ENCODE measurements at places on chromosomes 5 and 9.

DNA sequence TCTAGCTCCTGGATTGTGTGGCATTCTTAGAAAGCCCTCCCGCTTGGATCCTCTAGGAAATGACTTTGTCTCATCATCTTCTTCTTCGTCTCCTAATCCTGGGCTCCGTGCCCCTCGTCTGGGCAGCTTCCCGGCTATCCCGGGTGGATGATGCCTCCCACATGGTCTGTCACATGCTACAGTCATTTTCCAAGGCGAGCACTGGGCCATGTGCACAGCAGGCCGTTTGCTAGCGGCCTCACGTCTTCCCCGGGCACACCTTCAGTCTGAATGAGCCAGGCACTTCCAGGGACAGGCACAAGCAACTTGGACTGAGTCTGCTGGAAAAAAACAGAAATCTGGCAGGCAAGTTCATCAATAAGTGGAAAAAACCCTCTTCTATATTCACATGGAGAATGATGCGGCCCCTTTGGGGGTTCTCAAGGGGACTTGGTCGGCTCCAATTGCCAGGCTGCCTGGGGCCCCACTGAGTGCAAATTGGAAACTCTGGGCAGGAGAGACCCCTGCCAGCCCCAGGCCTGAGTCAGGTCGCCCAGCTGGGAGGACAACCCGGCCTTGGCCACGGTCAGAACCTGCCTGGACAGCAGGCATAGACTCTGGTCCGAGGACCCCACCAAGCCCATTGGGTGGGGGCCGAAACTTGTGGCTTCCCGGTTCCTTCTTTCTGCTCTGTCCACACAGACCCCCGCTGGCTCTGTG, 11.1 kb upstream of the WNK2 start:
- DNase-seq, result no peak

- no peak for DNase-seq
Measured at GRCh38 chr5:10611290-10611689, 47.4 kb downstream of the ANKRD33B start.

- DNase-seq, result no peak
Measured at GRCh38 chr5:15020736-15021135, 149.2 kb upstream of the ANKH start.

GRCh38 chr5:4027088-4027734, 431.6 kb downstream of the IRX1 start:
- no peak for DNase-seq

GRCh38 chr5:178826216-178826615, 33.5 kb upstream of the ZNF354B start:
- no peak for DNase-seq

DNA sequence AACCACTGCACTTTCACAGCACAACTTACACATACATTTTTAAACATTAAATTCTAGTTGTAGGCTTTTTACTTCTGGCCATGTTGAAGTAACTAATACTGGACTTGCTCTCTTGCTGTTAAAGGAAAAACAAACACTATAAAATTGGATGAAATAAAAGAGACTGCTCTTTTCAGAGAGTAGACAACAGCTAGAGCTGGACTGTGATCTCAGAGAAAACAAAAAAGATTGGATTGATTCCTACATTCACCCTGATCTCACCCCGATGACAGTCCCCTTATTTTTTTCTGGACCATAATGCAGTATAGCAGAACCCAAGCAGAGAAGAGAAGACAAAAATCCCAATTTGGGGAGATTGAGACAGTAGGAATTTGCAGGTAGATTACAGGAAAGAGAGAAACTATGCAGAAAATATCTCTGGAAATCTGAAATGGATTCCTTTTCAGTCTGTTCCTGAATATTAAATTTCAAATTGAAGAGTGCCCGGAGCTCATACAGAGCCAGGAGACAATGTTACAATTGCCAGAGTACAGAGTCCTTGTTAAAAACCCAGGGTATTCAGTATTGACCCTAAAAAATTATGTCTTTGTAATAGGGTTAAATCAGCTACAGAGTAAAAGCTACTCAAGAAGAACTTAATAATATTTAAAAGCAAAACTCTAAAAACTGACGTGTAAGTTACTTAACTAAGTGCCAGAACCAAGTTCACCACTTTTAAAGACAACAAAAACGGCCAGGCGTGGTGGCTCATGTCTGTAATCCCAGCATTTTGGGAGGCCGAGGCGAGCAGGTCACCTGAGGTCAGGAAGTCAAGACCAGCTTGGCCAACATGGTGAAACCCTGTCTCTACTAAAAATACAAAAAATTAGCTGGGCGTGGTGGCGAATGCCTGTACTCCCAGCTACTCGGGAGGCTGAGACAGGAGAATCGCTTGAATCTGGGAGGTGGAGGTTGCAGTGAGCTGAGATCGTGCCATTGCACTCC, 208.6 kb downstream of the MPDZ start:
- DNase-seq, result no peak

DNA sequence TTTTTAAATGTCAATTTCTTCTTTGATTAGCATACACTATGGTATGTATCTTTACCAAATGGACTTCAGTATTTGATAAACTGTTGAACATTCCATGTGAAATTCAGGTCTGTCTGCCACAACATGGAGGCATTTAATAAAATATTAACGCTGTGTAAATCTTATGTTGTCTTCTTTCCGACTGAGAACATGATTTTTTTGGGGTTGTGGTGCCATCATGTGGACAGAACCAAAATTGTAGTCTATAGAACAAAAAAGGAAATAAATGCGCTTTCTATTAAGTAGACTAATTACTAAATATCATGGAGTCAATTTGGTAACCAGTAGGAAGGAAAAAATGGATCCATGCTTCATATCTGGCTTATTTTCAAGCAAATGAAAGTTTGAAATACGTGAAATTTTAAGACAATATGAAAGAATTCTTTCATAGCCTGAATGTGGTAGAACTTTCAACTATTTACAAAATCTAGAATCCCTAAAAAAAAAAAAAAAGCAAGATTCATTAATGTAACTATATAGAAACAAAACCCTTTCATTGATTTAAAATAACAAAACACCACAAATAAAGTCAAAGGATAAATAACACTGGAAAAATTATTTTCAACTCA, 2.8 kb upstream of the PLK2 start:
- peak; percentile 5 for DNase-seq

DNA sequence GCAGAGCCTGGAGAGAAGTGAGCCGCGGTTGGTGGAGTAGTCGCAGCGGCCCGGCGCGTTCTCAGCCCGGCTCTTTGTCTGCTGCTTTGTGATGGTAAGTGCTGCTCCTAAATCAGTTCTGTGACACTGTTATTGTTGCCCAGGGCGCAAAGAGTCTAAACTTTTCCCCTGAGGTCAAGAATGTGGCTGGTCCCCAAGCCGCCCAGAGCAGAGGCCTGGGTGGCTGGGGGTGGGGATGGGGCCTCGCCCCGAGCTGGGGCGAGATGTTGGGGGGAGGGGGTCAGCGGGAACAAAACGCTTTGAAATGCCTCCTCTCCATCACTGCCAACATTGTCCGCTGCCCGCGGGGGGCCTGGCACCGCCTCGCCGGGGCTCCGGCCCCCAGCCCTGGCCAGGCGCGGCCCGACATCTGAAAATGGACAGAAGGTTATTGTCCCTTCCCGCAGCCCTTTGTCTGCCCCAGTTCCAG, 11.7 kb upstream of the CERCAM start:
- no peak for DNase-seq

DNA sequence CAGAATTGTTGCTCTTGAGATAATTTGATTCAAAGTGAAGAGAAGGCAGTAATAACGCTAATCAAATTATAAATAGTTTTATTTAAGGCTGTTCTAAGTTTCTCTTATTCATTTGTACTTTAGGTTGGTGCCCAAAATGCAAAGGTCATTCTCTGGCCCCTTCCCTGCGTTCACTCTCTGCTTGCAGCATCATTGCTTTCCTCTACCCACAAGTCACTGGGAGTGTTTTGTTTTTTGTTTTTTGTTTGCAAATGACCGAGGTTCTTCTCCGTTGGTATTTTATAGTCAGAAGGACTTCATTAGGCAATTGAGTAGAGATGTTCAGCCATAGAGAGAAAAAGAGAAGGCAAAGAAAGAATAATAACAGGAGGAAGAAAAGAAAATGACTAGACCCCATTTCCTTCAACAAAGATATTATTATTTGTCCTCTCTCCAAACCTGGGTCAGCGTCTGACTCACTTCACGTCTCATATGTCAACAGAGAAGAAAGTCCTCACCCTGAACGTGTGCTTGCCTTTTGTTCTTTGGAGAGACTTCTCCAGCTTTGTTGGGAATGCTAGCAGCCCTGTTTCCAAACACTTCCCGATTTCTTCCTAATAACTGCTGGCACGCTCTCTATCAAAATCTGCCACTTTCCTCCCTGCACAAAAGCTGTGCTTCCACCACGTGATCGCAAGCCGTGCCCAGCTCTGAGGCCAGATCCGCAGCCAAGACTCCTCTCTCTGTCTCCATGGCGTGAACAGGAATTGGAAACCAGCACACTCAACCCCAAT, 119.8 kb downstream of the EBF1 start:
- no peak for DNase-seq

- DNase-seq, result no peak
Measured at GRCh38 chr5:24225051-24225450, 419.7 kb downstream of the CDH10 start.

DNA sequence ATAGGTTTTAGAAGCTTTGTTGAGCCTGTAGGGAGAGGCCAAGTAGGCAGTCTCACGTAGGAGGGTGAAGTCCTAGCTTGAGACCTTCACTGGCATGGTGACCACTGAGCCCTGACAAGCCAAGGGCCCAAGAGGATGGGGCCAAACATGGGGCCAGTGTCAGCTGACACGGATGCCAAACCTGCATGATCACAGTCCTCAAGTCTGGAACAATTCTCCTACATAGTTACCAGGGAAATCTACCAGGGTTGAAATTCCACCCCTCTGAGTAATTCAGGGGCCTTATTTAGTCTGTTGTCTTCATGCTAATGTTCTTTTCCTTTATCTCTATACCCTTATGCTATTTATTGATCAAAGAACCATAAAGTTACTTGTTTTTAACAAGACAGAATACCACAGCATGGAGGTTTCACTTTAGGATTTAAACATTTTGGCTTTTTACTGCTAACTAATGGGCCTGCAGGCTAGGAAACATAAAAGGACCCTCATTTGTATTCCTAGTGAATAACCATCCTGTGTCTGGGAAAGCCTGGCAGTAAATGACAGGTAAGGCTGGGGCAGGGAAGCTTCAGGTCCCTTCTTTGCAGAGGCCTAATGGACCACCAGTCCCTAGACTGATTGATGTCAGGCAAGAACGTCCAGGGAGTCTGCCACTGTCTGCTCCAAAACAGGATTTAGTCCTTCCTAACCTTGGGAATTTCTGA, 140.8 kb downstream of the FGF1 start:
- no peak for DNase-seq

Measured in activated CD4-positive, alpha-beta T cell treated with anti-CD3 and anti-CD28 coated beads, Interleukin-2, amount 50 U/mL, for 48 hours (primary cell).